ENCODE measurements at places on chromosomes 2 and 18. TPM values are rescaled to one million over a fixed set of nuclear protein-coding genes. Genes with fewer than 3 reads are reported as not detected.

Gene VWA3B
- not detected for total RNA-seq

- DNase-seq = no peak
- H3K36me3 ChIP-seq = no peaks in the 10 kb centered on the region
- H3K27ac ChIP-seq = no peak overlapping the region
- H3K27me3 ChIP-seq = no peaks in the 10 kb centered on the region
- peaks cover 19% of the 10 kb centered on the region for H3K4me1 ChIP-seq
Measured at GRCh38 chr2:196274387-196274809, 103.0 kb upstream of the STK17B start.

DNA sequence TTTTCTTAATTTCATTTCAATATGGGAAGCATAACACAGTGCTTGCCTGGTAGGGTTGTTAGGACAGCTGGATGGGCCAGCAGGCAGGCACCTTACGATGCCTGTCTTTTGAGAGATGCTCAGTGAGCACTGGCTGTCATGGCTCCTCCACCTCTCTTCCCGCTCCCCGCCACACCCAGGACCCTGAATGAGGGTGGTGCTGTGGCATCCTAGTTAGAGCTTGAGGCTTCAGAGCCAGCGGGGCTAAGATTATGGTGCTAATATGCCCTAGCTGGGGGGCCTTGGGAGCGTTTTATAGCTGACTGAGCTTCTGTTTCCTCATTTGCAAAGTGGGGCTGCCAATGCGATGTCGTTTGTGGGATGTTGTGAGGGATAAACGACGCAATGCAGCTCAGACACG is 37.7 kb downstream of the ASB1 start:
- H3K36me3 ChIP-seq = no peaks in the 10 kb centered on the region
- H3K4me1 ChIP-seq = peaks cover 30% of the 10 kb centered on the region
- DNase-seq = no peak
- H3K27ac ChIP-seq = no peak overlapping the region
- no peak overlapping the region for H3K4me3 ChIP-seq

- H3K27me3 ChIP-seq = peaks cover 4% of the 10 kb centered on the region
- H3K4me1 ChIP-seq = no peaks in the 10 kb centered on the region
- H3K4me3 ChIP-seq = no peak overlapping the region
- DNase-seq = no peak
- H3K27ac ChIP-seq = no peak overlapping the region
Measured at GRCh38 chr18:74139411-74139810, 8.2 kb downstream of the FBXO15 start.

DNA sequence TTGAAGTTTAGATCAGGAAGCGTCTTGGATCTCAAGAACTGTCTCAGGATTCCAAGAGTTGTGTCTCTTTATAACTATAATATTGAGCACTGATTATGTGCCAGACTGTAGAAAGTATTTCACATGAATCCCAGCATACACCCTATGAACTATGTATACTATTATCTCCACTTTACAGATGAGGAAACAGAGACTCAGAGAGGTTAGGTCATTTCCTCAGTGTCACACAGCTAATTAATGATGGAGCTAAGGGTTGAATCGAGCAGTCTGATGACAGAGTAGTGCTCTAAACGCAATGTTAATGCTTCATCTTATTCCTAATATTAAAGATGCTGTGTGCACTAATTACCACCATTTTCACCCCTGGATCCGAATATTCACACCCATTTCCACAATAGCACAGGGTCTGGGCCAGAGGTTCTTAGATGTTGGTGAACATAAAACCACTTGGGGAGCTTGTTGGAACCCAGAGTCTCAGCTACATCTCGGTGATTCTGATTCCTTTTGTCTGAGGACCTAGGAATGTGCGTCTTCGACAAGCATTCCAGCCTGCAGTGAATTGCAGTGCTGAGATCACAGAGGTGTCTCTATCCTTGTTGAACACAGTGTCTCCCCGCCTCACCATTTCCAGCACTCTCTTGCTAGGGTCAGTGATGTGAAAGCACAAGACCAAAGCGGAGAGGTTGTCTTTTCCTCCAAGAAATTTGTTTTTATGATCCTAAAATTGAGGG is 213.8 kb downstream of the SP3 start:
- no peak overlapping the region for H3K4me3 ChIP-seq
- H3K27me3 ChIP-seq = no peaks in the 10 kb centered on the region
- H3K4me1 ChIP-seq = peaks cover 8% of the 10 kb centered on the region
- no peak overlapping the region for H3K27ac ChIP-seq
- no peaks in the 10 kb centered on the region for H3K36me3 ChIP-seq

- peak overlapping the region; percentile 85 for H3K4me3 ChIP-seq
- peak; percentile 39 for DNase-seq
- peaks cover 20% of the 10 kb centered on the region for H3K36me3 ChIP-seq
- H3K27me3 ChIP-seq = no peaks in the 10 kb centered on the region
Measured at GRCh38 chr2:24793761-24794435, 673 bp downstream of the CENPO start.

Gene NOSTRIN
- total RNA-seq = not detected

GRCh38 chr2:144331674-144332355 is 188.1 kb downstream of the ZEB2 start:
- no peak for DNase-seq
- H3K4me3 ChIP-seq = peak overlapping the region; percentile 65
- no peaks in the 10 kb centered on the region for H3K27me3 ChIP-seq
- H3K36me3 ChIP-seq = no peaks in the 10 kb centered on the region
- peaks cover 23% of the 10 kb centered on the region for H3K4me1 ChIP-seq
- H3K27ac ChIP-seq = peak overlapping the region; percentile 64

DNA sequence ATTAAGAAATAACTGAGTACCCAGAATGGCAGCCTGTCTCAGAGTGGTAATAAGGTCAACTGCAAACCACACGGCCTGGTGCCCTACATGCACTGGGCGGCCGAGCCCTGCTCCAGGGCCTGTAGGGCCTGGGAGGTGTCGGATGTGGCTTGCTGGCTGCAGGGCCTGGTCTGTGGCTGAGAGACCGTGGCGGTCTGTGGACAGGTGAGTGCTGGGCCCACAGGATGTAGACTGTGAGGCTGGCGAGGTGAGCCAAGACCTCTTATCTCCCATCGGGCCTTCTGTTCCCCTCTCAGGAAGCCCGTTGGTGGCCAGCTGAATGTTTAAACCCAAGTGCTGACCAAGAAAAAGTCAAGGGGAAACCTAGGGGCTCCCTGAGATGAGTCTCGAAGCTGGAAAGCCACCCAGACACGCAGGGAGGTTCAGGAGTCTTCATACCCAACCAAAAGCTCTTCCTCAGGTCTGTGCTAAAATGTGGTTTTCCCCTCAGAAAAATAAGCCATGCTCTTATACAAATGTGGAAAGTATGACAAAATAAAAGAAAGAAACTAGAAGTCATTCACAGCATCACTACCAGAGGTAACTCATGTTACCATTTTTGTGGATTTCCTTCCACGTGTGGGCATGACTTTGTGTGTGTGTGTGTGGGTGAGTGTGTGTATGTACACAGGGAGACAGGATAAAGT is 47.7 kb upstream of the CTDP1 start:
- H3K27me3 ChIP-seq = peaks cover 8% of the 10 kb centered on the region
- no peak for DNase-seq
- no peak overlapping the region for H3K27ac ChIP-seq

DNA sequence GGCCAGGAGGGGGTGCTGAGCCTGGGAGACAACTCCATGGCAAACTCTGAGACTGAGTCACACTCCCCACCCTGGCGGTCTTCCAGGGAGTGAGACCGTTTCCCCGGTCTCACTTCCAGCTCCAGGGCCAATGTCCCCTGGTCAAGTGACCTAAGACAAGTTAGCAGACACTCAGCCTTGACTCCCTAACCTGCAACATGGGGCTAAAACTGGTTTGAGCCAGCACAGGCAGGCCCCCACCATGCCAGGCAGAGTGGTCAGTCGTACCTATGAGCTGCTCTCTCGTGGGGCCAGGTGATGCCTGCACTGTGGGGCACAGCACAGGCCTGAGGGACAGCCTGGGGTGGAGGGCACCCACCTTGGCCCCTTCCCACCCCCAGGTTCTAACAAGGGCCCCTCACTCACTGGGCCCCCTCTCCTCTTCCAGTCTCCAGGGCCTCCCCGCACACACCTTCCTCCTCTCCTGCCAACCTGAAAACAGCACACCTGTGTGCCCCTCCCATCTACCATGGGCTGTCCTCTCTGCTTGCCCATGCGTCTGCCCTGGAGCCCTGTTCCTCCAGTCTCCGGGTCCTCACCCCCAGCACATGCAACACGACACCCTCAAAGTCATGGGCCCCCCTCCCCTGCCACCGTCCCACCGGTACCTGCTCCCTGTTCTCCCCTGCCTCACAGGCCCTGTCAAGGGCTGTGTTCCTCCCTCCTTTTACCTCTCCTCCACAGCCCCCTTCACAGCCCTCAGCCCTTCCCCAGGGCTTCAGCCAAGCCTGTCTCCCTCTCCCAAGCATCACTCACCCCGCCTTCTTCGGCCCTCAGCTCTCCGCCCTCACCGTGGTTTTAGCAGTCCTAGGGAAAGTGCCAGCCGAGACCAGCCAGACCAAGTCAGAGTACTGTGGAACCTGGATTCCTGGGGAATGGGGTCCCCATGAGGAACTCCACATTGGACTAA is 1.6 kb downstream of the GPR17 start:
- H3K4me3 ChIP-seq = no peak overlapping the region
- no peak overlapping the region for H3K27ac ChIP-seq
- peaks cover 8% of the 10 kb centered on the region for H3K27me3 ChIP-seq
- no peak for DNase-seq
